Kidney epithelial cell (primary cell): ENCODE measurements at places on chromosomes 16 and 17. TPM values are rescaled to one million over a fixed set of nuclear protein-coding genes. Genes with fewer than 3 reads are reported as not detected.

DNA sequence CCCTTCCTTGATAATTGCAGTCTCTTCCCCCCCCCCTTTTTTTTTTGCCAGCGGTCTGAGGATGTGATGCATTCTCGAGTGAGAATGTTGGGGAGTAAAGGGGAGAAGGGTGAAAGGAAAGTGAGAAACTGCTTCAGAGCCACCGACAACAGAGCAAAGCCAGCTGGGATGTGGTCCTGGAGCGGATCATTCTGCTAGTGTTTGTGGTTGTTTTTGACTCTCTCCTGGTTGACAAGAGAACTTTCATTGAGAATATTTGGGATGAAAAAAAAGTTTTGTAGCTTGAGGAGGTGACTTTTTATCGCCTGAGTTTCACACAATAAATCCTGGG lies 1.3 kb downstream of the NF1 start:
- DNase-seq: no peak

The HEATR9 gene
- not detected in 2 replicates for total RNA-seq

- no peak for DNase-seq
These were observed 26.7 kb upstream of the ERN1 start for GRCh38 chr17:64156670-64157069.

The SPNS2 gene
- 47.3 and 53.1 TPM in 2 replicates for total RNA-seq

The BORCS6 gene
- total RNA-seq: 13.3 and 16.1 TPM in 2 replicates

The MAF gene
- total RNA-seq: 5.0 and 10.7 TPM in 2 replicates

The ABCA6 gene
- total RNA-seq: 0.04 and 0.14 TPM in 2 replicates

The ARL5C gene
- not detected in 2 replicates for total RNA-seq

The SLFN5 gene
- 114 and 129 TPM in 2 replicates for total RNA-seq

The ANKFN1 gene
- total RNA-seq: not detected in 2 replicates

GRCh38 chr17:13240851-13241250 lies 223.0 kb upstream of the ELAC2 start:
- no peak for DNase-seq

DNA sequence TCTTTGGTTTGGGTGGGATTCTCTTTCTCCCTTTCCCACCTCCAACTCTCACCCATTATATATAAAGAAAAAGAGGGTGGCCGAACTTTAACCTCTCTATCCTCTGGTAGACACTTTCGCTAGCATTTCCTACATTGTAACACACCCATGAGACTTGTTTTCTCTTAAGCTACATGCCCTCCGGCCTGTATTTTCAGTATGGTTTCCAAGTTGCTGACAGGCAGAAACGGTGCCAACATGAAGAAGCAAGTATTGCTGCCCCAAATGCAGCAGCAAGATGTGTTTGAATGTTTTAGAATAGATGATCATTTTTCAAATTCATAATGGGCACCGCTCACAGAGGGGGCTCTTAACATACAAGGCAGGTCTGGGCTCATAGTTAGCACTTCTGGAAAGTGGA lies 18.7 kb upstream of the CYB5B start:
- no peak for DNase-seq

DNA sequence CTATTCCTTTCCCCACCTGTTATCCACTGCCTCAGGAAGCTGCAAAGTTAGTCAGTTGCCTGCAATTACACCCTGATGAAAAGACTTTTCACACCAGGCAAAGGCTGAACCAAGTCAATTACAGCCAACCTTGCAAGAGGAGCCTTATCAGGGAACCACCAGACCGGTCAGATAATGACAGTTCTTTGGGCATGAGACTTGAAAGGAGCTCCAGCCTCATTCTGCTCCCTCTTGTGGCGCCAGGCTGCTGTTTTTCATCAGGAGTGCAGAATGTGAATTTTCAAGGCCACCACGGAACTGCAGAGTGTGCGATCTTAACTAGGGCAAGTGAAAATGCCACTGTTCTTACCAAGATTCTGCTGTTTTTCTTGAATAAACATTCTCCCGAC lies 22.5 kb downstream of the DNAI2 start:
- no peak for DNase-seq

DNA sequence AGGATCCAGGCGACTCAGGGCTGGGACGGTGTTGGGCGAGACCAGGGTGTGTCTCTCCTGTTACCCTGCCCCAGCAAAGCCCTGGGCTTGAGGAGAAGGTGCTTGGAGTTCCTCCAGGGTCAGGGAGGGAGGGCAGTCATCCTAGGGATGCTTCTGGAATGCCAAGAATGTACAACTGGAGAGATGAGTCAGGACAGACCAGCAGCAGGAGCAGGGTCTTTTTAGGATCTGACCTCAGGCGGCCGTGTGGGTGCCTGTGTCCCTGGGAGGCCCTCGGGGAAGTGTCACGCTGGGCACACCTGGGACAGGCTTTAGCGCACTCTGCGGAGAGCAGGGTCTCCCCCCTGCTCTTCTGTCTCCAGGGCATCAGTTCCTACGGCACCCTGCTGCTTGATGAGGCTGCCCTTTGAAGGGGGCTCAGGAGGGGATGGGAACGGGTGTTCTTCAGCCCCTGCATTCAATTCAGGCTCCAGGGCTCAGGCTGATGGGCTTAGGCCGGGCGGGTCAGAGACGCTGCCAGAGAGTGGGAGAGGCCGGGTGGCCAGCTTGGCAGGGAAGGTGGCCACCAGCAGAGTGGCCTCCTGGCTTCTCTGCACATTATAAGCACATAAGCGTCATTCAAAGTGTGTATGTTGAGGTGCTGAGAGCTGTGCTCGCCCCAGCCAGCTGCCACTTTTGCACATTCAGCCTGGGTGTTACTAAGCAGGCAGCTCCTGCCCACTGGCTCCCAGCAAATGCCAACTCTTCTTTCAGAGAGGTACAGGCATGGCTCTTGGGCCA lies 8.4 kb upstream of the MTSS2 start:
- peak; percentile 70 for DNase-seq

The MYBBP1A gene
- 92.0 and 103 TPM in 2 replicates for total RNA-seq

DNA sequence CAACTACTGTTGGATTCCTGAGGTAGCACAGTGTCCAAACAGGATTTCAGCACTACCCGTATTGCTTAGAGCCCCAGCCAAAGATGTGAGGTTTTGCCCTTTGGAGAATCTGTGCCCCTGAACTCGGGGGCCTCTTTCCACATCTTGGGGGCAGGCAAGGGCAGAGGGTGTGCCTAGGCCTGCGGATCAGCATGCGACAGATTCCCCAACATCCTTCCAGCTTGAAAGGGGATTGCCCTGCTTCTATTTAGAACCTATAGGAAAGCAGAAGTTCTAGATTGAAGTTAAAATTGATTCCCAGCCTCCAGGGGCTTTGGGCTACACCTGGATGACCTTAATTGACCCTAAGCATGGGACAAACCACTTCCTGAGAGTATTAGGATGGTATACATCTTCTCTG lies 19.6 kb downstream of the NOD2 start:
- no peak for DNase-seq

GRCh38 chr17:32627239-32627996 lies 140.6 kb downstream of the CDK5R1 start:
- DNase-seq: no peak
